ENCODE measurements at places on chromosomes 5 and 9. TPM values are rescaled to one million over a fixed set of nuclear protein-coding genes. Genes with fewer than 3 reads are reported as not detected.

The ASB6 gene
- total RNA-seq: 8.9 TPM

The IRX2 gene
- not detected for total RNA-seq

The ZNF484 gene
- 21.6 TPM for total RNA-seq

The NRG2 gene
- total RNA-seq: 3.4 TPM

The PPIC gene
- 57.1 TPM for total RNA-seq

The SELENOP gene
- 457 TPM for total RNA-seq

The OR1N1 gene
- total RNA-seq: not detected

DNA sequence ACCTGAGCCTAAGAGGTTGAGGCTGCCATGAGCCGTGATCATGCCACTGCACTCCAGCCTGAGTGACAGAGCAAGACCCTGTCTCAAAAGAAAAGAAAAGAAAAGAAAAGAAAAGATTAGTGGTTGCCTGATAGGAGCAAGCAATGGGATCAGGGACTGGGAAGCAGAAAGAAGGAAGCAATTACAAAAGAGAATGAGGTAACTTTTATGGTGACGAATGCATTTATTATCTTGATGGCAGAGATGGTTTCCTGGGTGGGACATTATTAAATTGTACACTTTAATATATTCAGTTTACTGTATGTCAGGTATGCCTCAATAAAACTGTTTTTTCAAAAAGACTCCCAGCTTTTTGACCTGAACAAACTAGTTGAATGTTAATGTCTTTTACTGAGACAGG lies 7.5 kb upstream of the PFDN1 start:
- no peaks in the 10 kb centered on the region for H3K36me3 ChIP-seq
- peaks cover 29% of the 10 kb centered on the region for H3K4me1 ChIP-seq
- H3K27ac ChIP-seq: peak overlapping the region; percentile 74

GRCh38 chr9:91445135-91445534 lies 21.5 kb upstream of the NFIL3 start:
- no peaks in the 10 kb centered on the region for H3K36me3 ChIP-seq
- no peak overlapping the region for H3K4me3 ChIP-seq
- DNase-seq: no peak

DNA sequence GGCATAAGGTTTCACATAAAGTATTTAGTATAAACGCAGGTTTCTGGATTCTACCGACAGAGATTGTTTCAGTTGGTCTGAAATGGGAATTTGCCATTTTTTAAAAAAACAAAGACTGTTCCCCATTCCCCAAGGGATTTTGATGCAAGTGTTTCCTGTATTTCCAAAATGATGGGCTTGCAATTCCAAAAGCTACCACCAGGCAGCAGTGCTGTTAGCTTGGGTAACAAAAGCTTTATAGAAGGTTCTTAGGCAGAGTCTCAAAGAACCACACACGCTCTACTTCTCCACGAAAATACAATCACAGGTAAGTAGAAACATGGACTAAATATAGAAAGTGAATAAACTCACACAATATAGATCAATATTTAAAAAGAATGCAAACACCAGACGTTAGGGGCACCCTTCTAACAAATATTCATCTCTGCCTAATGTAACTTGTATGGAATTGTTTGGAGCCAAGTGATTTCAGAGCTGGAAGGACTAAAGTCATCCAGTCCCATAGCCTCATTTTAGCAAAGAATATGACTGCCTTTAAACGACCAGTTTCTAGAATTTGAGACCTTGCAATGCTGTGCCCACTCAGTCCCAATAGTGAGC lies 154.3 kb downstream of the SPOCK1 start:
- H3K4me3 ChIP-seq: no peak overlapping the region
- no peaks in the 10 kb centered on the region for H3K27me3 ChIP-seq
- no peaks in the 10 kb centered on the region for H3K36me3 ChIP-seq
- H3K4me1 ChIP-seq: peaks cover 8% of the 10 kb centered on the region

- no peaks in the 10 kb centered on the region for H3K27me3 ChIP-seq
- H3K4me3 ChIP-seq: no peak overlapping the region
- no peaks in the 10 kb centered on the region for H3K36me3 ChIP-seq
- DNase-seq: no peak
Measured at GRCh38 chr5:16992444-16992843, 56.4 kb upstream of the MYO10 start.

GRCh38 chr5:92923885-92924284 lies 657.1 kb downstream of the NR2F1-AS1 start:
- H3K4me3 ChIP-seq: no peak overlapping the region
- H3K27me3 ChIP-seq: no peaks in the 10 kb centered on the region
- no peaks in the 10 kb centered on the region for H3K4me1 ChIP-seq
- no peaks in the 10 kb centered on the region for H3K36me3 ChIP-seq
- H3K27ac ChIP-seq: no peak overlapping the region

DNA sequence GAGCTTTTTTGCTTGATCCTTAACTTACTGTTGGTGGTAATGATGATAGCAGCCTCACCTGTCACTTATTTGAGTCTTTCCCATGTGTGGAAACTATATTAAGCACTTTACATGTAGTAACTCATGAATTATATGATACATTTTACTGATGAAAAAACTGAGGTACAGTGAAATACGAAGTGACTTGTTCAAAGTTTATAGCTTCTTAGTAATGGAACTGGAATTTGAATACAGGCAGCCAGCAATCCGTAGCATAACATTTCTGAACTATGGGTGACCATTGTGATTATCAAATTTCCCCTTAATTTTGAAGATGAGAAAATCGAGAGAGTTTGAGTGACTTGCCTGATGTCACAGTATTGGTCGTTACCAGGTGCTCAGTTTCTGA lies 17.3 kb downstream of the SCAMP1 start:
- peak overlapping the region; percentile 52 for H3K27ac ChIP-seq
- no peak for DNase-seq
- peaks cover 35% of the 10 kb centered on the region for H3K4me1 ChIP-seq
- no peak overlapping the region for H3K4me3 ChIP-seq
- H3K27me3 ChIP-seq: no peaks in the 10 kb centered on the region

DNA sequence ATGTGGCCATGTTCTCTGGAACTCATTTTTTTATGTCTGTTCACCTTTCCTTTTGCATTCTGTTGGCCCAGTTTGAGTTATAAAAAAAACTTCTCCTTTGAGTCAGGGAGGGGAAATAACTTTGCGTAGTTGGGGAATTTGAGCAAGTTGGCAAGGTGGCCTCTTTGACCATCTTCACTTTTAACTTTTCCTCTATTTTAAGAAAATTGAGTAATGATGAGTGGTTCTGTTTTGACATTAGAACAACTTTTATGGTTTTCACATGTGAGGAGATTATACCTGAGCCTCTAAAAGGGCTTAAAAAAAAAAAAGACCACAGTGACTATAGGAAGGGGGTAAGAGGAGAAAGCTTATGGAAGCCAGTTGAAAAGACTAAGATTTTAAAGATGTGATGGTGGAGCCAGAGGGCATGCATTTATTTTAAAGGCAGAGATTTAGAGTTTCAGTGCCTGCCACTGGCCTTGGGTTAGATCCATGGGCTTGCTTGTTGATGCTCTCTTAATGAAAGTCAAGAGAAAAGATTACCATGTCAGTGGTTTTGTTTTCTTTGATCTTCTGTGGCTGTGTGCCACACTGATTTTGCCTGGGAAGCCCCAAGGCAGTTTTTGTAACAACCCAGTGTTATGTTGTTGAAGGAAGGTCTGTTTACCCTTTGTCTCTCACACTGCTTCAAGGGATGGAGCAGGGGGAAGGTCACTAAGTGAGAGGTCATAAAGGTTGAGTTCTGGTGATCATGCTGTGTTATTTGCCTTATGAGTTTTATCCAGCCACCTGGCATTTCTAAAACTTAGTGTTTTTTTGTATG lies 219.7 kb upstream of the CD180 start:
- H3K27ac ChIP-seq: no peak overlapping the region
- no peak overlapping the region for H3K4me3 ChIP-seq
- H3K27me3 ChIP-seq: no peaks in the 10 kb centered on the region

DNA sequence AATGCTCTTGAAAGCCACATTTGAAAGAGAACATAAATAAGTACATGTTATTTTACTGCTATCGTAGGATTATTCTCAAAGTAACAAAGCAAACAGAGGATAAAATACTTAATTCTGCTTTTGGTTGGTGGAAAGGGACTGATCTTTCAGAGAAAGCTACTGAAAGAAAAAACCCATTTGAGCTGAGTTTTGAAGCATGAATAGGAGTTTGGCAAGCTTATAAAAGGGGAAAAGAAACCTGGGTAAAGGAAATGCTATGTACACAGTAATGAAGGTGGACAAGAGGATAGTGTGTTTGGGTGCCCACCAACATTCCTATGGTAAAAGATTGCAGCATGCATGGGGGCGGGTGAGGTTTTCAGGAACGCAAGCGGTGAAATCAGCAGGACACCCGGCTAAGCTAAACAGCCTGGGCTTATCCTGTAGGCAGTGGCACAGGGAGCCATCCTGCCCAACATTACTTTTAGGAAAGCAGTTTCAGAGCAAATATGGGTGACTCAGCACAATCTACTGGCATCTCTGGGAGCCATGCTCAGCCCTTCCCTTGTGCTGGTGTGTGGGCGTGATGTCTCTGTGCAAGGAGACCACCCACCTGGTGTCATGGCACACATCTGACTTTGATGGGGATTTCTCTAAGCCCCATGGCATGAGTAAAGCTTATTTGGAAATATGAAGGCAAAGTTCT lies 673.9 kb upstream of the KLF4 start:
- no peaks in the 10 kb centered on the region for H3K36me3 ChIP-seq
- H3K27ac ChIP-seq: no peak overlapping the region
- no peaks in the 10 kb centered on the region for H3K4me1 ChIP-seq
- H3K4me3 ChIP-seq: no peak overlapping the region
- no peaks in the 10 kb centered on the region for H3K27me3 ChIP-seq

DNA sequence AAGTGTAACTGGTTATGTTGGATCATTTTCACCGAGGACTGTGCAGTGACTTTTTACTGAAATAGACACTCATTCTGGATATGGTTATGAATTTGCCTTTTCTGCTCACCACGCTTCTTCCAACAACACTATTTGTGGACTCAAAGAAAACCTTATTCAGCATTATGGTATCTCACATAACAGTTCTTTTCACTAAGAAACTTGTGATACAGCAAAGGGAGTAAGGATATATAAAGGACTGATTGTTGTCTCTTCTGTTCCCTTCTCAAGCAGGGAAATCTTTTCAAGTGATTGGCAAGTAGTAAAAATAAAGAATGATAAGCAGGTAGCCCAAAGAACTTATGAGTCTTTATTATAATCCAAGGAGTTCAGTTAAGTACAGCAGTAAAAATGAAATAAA lies 131.5 kb upstream of the SV2C start:
- no peaks in the 10 kb centered on the region for H3K4me1 ChIP-seq
- no peaks in the 10 kb centered on the region for H3K27me3 ChIP-seq
- H3K36me3 ChIP-seq: no peaks in the 10 kb centered on the region
- H3K27ac ChIP-seq: no peak overlapping the region
- H3K4me3 ChIP-seq: no peak overlapping the region
- DNase-seq: no peak

DNA sequence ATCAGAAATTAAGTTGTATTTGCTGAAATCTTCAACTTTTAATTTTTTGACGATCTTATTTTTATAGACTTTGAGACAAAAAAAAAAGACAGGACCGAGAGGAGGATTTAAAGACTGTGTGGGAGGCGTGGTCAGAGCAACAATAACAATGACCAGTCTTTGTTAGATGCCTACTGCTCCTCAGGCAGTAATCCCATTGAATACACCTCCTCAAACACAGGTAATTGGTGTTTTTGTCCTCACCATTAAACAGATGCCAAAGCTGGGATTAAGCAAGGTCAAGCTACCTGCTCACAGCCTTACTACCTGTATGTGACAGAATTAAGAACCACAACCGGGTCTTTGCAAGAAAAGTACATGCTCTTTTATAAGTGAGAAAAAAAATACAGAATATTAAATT lies 233.3 kb upstream of the GRAMD2B start:
- H3K4me1 ChIP-seq: peaks cover under 1% of the 10 kb centered on the region
- no peak overlapping the region for H3K4me3 ChIP-seq
- H3K36me3 ChIP-seq: no peaks in the 10 kb centered on the region
- no peak overlapping the region for H3K27ac ChIP-seq

DNA sequence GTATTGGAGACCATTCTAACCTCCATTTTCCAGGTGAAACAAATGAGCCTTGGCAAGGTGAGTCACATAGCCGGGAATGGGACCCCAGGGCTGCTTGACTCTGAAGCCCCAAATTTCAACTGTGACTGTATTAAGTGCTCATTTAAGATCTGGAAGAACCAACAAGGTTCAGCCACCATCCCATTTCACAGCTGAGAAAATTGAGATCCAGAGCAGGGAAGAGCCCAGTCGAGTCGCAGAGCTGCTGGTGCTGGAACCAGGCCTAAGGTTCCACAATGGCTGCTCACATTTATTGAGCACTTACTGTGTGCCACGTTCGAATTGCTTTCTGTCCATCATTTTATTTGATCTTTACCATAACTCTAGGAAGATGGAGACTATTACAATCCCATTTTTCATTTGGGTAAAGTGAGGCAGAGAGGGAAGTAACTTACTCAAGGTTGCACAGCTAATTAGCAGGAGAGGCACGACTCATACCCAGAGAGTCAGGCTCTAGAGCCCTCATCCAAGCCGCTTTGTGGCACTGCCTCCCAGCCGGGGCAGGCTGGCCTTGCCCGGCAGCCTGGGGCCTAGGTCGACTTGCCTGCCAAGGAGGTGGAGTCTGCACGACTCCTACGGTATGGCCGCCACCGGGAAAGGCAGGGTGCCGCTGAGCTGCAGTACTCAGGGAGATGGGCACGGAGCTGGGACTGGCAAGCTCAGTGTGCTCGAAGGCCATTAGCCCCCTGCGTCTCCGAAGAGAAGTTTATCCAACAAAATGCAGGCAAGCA lies 4.3 kb upstream of the NTNG2 start:
- H3K4me1 ChIP-seq: no peaks in the 10 kb centered on the region
- H3K27ac ChIP-seq: no peak overlapping the region
- DNase-seq: no peak
- peaks cover 9% of the 10 kb centered on the region for H3K27me3 ChIP-seq
- H3K36me3 ChIP-seq: no peaks in the 10 kb centered on the region
- no peak overlapping the region for H3K4me3 ChIP-seq

DNA sequence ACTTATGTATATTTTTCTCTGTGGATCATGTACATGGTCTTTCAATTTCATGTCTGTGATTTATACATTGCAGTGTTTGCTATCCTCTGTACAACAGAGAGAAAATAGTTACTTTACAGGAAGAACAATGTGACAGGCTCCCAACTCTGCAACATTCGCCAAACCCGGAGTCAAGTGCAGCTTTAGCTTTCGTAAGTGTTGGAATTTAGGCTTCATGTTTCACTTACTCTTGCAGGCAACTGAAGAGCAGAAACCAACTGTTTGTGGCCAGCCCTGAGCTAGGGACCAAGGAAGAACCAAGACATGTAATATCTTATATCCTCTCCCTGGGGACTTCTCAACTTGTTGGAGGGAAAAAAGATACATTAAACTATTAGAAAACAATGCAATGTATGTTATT lies 147.9 kb downstream of the C5orf15 start:
- no peak overlapping the region for H3K27ac ChIP-seq
- no peak overlapping the region for H3K4me3 ChIP-seq
- no peaks in the 10 kb centered on the region for H3K36me3 ChIP-seq

DNA sequence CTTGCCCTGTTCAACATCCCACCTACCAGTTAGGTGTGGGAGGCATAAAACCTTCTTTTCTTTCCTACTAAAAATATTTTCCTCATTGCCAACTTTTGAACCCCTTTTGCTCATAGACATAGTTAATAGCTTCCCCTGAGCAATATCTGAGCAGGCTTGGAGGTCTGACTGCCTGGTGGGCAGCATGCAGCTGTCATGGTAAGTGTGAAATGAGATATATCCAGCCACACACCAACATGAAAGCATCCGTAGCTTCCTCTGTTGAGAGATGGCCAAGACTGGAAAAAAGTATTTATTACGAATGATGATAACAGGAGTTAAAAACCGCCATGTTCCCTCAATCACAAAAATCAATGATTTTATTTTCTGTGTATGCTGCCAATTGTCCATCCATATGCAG lies 190.1 kb downstream of the TMEM38B start:
- DNase-seq: no peak
- H3K4me1 ChIP-seq: no peaks in the 10 kb centered on the region
- H3K27me3 ChIP-seq: no peaks in the 10 kb centered on the region

- no peaks in the 10 kb centered on the region for H3K4me1 ChIP-seq
- no peak overlapping the region for H3K4me3 ChIP-seq
- no peak for DNase-seq
- no peaks in the 10 kb centered on the region for H3K36me3 ChIP-seq
Measured at GRCh38 chr5:169973056-169973455, 7.2 kb downstream of the INSYN2B start.

Data from sigmoid colon (tissue), 7 donors.